ENCODE measurements at places on chromosomes 12 and 14. TPM values are rescaled to one million over a fixed set of nuclear protein-coding genes. Genes with fewer than 3 reads are reported as not detected.

Gene BDKRB2
- polyA plus RNA-seq: 18.1 TPM

Gene CCDC177
- polyA plus RNA-seq: not detected

DNA sequence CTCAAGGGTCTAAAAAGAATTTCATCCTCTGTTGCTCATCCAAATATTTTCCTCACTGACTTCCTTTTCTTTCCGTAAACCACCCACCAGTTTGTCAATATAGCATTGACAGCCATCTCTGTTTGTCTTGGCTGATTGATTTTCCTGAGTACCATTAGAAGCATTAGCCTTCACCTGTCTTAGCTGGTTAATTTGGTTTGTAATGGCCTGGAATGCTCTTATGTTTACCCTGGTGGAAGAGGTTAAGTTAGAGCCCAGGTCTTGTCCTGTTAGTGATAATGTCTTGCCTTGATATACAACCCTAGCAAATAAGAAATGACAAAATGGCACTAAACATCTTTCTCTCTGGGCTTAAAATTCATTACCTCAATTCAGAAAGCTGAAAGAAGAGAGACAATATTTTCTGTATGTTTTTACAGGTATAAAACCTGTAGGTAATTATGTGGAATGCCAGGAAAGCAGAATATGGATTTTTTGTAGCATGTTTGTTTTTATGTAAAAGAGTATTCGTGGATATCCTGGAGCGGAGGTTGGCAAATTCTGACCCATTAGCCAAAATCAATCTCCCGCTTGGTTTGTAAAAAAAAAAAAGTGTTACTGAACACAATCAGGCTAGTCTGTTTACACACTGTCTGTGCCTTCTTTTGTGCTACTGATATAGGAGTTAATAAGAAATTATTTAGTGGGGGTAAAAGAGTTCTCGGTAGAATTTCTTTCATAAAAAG is 224.4 kb upstream of the DAAM1 start:
- DNase-seq: no peak

- no peak for DNase-seq
Measured at GRCh38 chr14:38419579-38419978, 163.7 kb upstream of the CLEC14A start.

GRCh38 chr14:33026850-33027430 is 88.3 kb downstream of the NPAS3 start:
- DNase-seq: no peak

DNA sequence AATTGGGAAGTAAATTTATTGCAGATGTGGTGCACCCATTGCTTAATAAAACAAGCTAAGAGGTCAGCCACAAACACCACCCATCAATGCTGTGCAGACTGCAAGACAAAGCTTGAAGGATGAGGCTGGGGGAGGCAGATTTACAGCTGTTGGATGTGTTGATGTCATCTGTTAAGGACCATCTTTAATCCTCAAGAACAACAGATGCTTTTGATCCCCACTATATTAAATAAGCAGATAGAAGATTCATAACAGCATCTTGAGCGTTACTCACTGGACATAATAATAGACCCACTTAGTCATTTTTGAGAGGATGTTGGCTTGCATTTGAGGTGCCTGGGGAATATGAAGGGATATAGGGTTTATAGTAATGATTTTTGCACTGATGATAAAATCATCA is 58.8 kb downstream of the GPR68 start:
- DNase-seq: no peak

DNA sequence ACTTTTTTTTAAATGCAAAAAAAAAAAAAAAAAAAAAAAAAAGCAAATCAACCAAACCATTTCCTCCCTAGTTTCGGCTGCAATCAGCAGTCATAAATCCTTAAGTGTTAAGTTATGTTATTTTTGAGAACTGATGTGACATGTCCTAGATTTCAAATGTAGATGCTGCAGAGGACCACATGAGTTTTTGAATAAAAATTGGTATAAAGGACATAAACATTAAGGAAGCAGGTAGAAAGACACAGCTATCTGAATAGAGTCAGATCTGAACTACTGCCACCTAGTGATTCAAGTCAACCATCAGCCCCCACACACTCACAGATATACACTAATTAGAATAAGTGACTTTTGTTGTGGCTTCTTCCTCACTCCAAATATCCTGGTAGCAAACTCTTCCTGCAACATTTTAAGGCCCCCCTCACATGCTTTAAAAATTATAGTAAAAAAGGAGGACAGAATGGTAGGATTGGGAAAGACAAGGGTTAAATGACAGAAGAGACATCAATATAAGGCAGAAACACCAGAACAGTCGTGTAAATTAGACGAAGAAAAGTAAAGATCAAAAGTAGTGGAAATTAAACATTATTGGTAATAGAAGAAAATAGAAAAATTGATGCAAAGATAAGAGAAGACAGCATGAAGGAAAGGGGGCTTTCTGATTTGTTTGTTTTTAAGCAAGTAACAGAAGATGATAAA is 394.5 kb upstream of the ATP2B1 start:
- peak; percentile 43 for DNase-seq

Gene ETFBKMT
- 0.74 TPM for polyA plus RNA-seq

- DNase-seq: no peak
Measured at GRCh38 chr12:112950701-112951100, 12.4 kb downstream of the OAS3 start.

Gene BEGAIN
- 1.7 TPM for polyA plus RNA-seq

GRCh38 chr14:88044776-88045446 is 40.0 kb downstream of the GPR65 start:
- DNase-seq: no peak

DNA sequence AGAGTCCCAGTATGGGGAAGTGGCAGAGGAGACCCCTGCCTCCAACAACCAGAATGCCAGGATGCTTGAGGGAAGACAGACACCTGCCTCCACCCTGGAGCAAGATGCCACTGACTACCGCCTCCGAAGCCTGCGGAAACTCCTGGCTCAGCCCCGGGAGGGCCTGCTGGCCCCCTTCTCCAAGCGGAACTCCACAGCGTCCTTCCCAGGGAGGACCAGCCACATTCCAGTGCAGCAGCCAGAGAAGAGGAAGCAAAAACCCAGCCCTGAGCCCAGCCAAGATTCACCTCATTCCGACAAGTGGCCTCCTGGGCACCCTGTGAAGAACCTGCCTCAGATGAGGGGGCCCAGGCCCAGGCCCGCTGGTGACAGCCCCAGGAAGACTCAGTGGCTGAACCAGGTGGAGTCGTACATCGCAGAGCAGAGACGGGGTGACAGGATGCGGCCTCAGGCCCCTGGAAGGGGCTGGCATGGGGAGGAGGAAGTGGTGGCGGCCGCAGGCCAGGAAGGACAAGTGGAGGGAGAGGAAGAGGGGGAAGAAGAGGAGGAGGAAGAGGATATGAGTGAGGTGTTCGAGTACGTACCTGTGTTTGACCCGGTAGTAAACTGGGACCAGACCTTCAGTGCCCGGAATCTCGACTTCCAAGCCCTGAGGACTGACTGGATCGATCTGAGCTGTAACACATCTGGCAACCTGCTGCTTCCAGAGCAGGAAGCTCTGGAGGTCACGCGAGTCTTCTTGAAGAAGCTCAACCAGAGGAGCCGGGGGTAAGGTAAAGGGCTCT is 93.7 kb downstream of the B4GALNT3 start:
- DNase-seq: no peak

Gene DLGAP5
- 18.1 TPM for polyA plus RNA-seq

Gene RNASE1
- not detected for polyA plus RNA-seq

- no peak for DNase-seq
Measured at GRCh38 chr12:69464428-69464827, 5.8 kb upstream of the FRS2 start.

Data from mammary epithelial cell (primary cell).